ENCODE measurements at places on chromosomes 5 and 9. TPM values are rescaled to one million over a fixed set of nuclear protein-coding genes. Genes with fewer than 3 reads are reported as not detected.

Gene LCN9
- total RNA-seq: not detected

Gene KIF12
- 0.85 TPM for total RNA-seq

Gene IL3
- total RNA-seq: not detected

Gene CD74
- total RNA-seq: not detected

Gene SREK1IP1
- total RNA-seq: 7.4 TPM

Gene C9orf50
- not detected for total RNA-seq

Gene ELOVL7
- 0.05 TPM for total RNA-seq

Gene BARHL1
- total RNA-seq: not detected

Gene SPINK13
- not detected for total RNA-seq
